ENCODE measurements at places on chromosomes 16 and 17. TPM values are rescaled to one million over a fixed set of nuclear protein-coding genes. Genes with fewer than 3 reads are reported as not detected.

DNA sequence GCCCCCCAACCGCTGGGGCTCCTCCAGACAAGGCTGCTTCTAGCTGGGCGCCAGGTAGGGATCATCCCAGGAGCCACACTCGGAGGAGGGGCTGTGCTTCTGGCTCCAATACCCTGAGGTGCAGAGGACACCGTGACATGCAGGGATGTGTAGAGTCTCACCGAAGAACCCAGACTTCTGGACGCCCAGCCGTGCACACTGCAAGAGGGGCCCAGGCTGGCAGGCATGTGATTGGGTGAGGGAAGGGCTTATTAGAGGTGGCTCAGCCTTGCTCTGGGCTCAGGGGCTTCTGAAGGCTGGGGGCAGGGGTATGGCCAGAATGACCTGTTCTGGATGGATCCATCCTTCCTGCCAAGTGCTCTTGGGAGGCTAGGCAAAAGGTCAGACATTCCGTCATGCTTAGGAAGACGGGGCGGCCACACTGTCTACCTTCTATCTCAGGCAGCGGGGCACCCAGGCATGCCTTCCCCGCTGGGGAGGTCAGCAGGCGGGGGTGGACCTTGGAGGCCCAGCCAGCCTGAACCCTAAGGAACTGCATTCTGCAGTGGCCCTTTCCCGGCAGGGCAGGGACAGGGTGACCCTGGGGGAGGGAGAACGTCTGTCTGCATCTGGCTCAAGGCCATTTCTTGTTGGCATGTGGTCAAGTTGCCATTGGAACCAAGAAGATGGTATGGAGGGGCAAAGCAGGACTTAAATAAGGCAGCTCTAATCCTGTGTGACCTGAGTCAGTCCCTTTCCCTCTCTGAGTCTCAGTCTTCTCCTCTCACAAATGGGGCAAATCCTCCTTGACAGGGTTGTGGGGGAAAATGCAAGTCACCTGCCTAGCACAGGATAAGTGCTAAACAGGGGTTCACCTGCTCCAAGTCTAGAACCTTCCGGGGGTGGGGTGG lies 5.8 kb upstream of the ADGRG1 start:
- no peak for DNase-seq

GRCh38 chr17:55421179-55421934 lies at the start of gene MMD:
TSS of gene MMD (minus strand) at chr17:55421835. CDS start at chr17:55421695, 140 bp downstream.
- DNase-seq = peak; percentile 5

DNA sequence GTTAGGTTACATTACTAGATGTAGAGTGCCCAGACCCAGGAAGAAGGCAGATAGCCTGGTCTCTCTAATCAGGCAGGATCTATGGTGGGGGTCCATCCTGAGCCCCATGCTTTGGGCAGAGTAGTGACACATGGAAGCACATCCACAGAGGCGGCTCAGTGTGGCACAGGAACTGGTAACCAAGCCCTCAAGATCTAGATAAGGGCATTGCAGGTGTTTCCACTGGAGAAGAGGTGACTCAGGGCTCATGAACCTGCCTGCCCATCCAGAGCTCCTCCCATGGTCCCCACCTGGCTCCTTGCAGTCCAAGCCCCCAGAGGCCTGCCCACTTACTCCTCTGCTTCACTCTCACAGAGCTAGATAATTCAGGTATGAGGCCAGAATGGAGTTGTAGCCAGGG lies 62.0 kb upstream of the TMEM132E start:
- no peak for DNase-seq

- no peak for DNase-seq
Measured at GRCh38 chr16:81519301-81520150, 74.9 kb downstream of the CMIP start.

GRCh38 chr17:48600244-48601098 lies 4.3 kb downstream of the HOXB6 start:
- DNase-seq = no peak

DNA sequence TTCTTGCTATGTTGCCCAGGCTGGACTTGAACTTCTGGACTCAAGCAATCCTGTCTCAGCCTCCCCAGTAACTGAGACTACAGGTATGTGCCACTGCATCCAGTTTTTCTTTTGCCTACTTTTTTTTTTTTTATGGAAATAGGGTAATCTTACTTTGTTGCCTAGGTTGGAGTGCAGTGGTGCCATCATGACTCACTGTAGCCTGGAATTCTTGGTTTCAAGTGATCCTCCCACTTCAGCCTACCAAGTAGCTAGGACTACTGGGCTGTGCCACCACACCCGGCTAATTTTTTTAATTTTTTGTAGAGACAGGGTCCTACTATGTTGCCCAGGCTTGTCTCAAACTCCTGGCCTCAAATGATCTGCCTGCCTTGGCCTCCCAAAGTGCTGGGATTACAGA lies 10.0 kb downstream of the LRRC36 start:
- no peak for DNase-seq

DNA sequence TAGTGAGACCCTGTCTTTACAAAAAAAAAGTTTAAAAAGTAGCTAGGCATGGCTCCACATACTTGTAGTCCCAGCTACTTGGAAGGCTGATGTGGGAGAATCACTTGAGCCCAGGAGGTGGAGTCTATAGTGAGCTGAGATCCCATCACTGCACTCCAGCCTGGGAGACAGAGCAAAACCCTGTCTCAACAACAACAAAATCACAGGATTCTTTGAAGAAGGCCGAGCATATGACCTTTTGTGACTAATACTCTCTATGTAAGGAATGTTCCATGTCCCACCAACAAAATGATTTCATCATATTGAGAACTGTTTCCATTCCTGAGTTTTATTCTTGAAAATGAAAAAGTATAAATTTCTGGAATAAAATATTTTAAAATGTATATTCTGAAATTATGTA lies 58.9 kb upstream of the EFCAB3 start:
- peak; percentile 6 for DNase-seq

DNA sequence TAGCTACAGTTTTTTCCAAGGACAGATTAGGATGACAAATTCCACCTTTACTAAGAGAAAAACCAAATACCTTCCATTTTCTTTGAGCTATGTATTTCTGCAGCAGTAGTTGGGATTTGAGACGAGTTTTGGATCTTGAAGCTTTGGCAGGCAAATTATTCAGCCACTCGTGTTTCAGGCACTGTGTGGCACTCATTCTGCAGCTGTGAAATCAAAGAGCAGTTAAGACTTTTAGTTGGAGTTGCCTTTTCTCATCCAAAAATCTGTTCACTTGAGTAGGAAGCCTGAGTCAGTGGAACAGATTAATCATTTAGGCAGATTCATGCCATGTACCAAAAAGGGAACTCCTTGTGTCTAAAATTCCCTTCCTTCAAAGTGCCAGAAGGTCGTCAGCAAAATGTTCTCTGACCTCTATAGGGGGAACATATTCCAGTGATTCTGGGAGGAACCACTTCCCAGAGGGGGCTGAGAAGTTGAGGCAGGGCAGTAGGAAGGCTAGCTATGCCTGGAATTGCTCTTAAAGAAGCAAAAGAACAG lies 20.1 kb downstream of the ORC6 start:
- DNase-seq = no peak

DNA sequence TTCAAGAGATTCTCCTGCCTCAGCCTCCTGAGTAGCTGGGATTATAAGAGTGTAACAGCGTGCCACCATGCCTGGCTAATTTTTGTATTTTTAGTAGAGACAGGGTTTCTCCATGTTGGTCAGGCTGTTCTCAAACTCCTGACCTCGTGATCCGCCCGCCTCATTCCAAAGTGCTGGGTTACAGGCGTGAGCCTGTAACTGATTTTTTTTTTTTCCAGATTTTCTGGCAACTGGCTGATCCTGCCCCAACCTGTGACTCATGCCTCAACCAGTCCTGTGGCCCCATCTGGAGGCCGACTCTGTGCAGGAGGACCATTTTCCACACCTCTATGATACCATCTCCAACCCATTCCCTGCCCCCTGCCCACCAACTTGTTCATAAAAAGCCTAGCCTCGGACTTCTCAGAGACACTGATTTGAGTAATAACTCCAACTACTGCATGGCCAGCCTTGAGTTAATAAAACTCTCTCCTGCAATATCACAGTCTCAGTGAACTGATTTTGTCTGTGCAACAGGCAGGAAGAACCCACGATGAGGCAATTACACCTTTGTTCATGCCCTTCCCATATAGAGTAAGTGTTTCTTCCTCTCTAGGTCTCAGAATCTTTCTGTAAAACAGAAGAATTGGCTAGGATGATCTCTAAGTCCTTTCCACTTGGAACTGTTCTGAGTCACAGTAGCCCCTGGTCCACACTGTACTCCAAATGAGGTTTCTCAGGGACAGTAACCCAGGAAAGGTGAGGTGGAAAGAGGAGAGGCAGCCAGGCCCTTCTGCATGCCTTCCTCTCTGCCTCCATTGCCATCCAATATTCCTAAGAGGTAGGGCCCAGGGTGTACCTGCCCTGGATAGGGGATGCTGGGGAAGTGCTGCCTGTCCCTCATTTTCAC lies 8.8 kb upstream of the CNOT1 start:
- DNase-seq = peak; percentile 90

GRCh38 chr17:39402244-39402889 lies 941 bp upstream of the FBXL20 start:
- peak; percentile 96 for DNase-seq

DNA sequence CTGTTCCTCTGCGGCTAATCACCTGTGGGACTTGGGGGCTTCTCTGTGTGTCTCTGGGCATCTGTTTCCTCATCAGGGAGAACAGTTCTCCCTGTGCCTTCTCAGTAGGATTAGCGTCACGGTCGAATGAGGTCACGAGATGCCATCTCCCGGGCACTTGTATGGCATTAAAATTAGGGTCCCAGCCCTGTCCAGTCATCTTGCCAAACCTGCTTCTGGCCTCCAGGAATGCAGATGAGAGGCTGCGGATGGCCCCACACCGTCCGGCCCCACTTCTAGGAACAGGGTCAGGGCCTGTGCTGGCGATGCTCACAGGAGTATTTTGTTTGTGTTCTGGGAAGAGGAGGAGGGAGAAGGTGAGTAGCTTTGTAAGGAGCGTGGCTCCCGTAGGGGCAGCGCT lies 58.5 kb downstream of the OR1D5 start:
- no peak for DNase-seq

The GCGR gene
- total RNA-seq = 2.9 TPM

The CDC42EP4 gene
- total RNA-seq = 20.9 TPM

The IRF8 gene
- 19.5 TPM for total RNA-seq

The BTBD17 gene
- not detected for total RNA-seq

The RAI1 gene
- total RNA-seq = 6.3 TPM

The CCL5 gene
- total RNA-seq = not detected

The ERN2 gene
- total RNA-seq = 5.8 TPM

The GH1 gene
- total RNA-seq = not detected

The ALOX12 gene
- not detected for total RNA-seq

The SOST gene
- total RNA-seq = 0.96 TPM

Data from umbilical cord (tissue), 2 donors.